MG63 (cell line): ENCODE measurements at places on chromosomes 12 and 14. TPM values are rescaled to one million over a fixed set of nuclear protein-coding genes. Genes with fewer than 3 reads are reported as not detected.
A peak's percentile ranks its signal among the peaks of the same experiment; 100 is the strongest.

Gene NDUFA12
- total RNA-seq, result 167 and 264 TPM in 2 replicates

Gene PPM1A
- total RNA-seq, result 16.0 and 32.5 TPM in 2 replicates

Gene TESPA1
- not detected in 2 replicates for total RNA-seq

Gene MUCL1
- not detected in 2 replicates for total RNA-seq

Gene LHX5
- total RNA-seq, result not detected in 2 replicates

Gene NEUROD4
- not detected in 2 replicates for total RNA-seq

Gene CCDC175
- not detected in 2 replicates for total RNA-seq

Gene TWF1
- total RNA-seq, result 160 and 297 TPM in 2 replicates

Gene STAT6
- total RNA-seq, result 53.6 and 59.7 TPM in 2 replicates

Gene PEX5
- 26.8 and 45.6 TPM in 2 replicates for total RNA-seq

Gene DPF3
- total RNA-seq, result 2.3 and 5.6 TPM in 2 replicates

Gene AKAP3
- not detected in 2 replicates for total RNA-seq

Gene FGD4
- total RNA-seq, result 3.1 and 9.3 TPM in 2 replicates

Gene DCP1B
- 1.5 and 5.1 TPM in 2 replicates for total RNA-seq

Gene RHNO1
- 51.2 and 52.8 TPM in 2 replicates for total RNA-seq

GRCh38 chr12:65093606-65094005 lies 27.5 kb downstream of the WIF1 start:
- no peak for DNase-seq

GRCh38 chr12:130281153-130281799 lies 56.4 kb upstream of the PIWIL1 start:
- DNase-seq, result peak; percentile 3

DNA sequence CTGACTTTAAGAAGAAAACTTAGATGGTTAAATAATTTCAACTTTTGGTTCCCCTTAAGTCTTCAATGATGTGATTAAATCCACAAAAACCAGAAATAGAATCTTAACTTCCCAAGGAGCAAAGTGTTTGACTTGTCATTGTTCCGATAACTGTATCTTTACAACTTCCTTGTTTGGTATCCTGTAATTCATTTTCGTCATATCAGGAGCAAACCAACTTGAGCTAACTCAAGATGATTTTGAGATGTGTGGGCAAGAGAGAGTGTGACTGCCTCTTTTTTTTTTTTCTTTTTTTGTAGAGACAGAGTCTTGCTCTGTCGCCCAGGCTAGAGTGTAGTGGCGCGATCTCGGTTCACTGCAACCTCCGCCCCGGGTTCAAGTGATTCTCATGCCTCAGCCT lies 25.3 kb downstream of the DRAM1 start:
- no peak for DNase-seq

GRCh38 chr14:97970222-97970621 lies 1173.0 kb downstream of the VRK1 start:
- DNase-seq, result no peak

- no peak for DNase-seq
These were observed 268.2 kb downstream of the SNAPC1 start for GRCh38 chr14:62030387-62030786.

DNA sequence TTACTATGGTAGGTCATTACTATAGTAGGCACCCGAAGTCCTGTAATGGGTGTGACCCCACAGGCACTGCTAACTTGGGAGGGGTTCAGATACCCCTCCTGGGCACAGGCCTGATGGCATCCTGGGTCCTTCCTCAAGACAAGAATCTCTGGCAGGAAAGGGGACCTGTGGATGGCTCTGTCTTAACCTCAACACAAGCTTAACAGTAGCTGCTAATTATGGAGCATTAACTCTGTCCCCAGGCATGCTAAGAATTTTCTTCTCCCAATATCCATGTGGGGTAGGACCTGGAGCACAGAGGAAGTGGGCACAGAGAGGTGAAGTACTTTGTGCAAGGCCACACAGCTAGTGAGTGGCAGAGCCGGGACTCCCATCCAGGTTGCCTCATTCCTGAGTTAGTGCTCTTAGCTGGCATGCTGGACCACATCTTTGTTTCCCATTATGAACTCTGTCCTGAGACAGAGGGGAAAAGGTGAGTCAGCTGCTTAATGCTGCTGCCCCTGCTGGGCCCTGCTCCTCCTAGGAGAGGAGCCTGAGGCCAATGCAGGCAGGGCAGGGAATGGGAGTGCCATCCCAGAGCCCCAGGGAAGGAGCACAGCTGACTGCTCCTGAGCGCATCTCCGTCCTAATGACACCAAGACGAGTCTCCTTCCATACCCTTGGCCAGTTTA lies 32.1 kb downstream of the GALNT16 start:
- peak; percentile 55 for DNase-seq

DNA sequence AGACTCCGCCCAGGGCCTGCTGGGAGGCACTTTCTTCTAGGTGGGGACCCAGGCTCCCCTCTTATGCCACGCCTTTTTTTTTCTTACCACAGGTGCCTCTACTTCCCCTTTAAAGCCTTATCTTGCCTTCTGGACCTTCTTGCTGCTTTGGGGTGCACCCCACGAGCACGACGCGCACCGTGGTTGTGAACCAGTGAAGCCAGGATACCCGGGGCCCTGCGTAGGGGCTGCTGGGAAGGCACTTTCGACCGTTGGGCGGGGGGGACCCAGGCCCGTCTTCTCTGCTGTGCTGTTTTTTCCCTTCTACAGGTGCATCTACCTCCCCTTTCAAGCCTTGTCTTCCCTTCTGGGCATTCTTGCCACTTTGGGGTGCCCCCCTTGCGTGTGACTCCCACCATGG lies 305.4 kb downstream of the ALG10 start:
- no peak for DNase-seq

GRCh38 chr14:37232907-37233481 lies 35.3 kb downstream of the MIPOL1 start:
- DNase-seq, result no peak

DNA sequence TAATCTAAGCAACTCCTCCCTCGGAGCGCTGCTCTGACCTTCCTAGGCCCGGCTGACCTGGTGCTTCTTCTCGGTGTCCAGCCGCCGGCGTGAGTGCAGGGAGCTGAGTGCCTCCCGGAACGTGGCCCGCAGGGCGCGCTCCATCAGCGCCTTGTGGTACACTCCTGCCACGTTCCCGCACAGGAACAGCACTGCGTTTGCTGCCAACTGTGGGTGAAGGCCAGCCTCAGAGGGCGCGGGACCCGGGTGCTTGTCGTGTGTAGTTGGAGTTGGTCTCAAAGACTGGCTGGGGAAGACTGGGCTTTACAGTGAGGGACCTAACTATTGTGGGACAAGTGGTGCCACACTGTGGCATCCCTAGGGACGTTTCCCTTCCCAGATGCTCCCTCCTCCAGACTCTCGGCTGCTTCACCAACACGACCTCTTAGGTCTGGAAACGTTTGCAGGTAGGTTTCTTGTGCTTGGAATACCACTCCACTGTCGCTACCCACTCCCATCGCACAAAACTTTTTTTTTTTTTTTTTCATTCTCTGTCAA lies 3.1 kb downstream of the ADCY4 start:
- no peak for DNase-seq

DNA sequence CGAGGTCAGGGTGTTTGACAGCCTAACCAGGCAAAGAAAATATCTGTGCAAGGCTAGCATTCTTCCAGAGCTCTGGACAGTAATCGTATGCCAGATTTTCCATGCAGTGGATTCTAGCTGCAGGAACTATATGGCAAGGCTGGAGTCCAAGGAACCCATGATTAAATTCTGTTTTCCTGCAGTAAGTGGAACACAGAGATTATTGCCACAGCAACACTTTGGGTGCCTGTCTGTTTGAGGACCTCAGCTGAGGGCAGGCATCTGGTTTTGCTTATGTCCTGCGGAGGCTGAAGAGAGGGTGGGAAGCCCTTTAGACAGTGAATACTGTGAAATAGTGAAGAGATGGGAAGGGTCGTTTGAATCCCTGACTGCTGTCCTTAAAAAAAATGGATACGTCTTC lies 104.4 kb downstream of the DAD1 start:
- no peak for DNase-seq

DNA sequence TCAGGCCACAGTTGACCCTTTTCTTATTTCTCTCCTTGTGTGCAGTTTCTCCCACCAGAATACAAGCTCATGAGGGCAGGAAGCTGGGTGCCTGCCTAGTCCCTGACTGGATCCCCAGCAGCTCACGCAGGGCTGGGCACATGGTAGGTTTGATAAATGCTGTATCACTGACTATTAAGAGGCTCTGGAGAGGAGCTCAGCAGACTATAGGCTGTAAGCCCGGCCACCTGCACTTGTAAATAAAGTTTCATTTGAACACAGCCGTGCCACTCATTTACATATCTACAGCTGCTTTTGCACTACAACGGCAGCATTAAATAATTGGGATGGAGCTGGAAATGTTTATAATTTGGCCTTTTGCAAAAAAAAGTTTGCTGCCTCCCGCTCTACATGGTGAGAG lies 32.0 kb downstream of the CHGA start:
- no peak for DNase-seq

DNA sequence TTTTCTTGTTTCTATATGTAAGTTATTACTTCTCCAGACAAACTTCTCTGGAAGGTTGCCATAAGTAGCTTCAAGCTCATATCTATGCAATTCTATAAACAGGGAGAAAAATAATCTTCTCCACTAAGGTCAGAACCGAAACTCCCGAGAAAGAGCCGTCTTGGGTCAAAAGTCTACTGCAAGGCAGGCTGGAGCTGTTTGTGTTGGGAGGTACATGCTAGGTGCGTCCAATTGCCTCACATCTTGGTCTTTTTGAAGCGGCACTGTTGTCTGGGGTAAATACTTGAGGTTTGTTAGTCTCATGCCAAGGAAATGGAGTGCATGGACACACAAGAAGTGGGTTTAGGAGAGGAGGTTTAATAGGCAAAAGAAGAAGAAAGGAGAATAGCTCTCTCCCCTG lies 674.7 kb upstream of the TMEM132C start:
- DNase-seq, result no peak

DNA sequence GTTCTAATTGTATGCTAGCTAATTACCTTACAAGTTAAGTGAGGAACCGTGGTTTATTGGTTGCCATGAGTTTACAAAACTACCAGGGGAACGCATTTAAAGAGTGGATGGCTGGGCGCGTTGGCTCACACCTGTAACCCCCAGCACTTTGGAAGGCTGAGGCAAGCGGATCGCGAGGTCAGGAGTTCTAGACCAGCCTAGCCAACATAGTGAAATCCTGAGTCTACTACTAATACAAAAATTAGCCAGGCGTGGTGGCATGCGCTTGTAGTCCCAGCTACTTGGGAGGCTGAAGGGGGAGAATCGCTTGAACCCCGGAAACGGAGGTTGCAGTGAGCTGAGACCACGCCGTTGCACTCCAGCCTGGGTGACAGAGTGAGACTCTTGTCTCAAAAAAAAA lies 2.2 kb downstream of the EIF5 start:
- no peak for DNase-seq

- no peak for DNase-seq
These were observed 642 bp upstream of the ACSM4 start for GRCh38 chr12:7303230-7303629.

DNA sequence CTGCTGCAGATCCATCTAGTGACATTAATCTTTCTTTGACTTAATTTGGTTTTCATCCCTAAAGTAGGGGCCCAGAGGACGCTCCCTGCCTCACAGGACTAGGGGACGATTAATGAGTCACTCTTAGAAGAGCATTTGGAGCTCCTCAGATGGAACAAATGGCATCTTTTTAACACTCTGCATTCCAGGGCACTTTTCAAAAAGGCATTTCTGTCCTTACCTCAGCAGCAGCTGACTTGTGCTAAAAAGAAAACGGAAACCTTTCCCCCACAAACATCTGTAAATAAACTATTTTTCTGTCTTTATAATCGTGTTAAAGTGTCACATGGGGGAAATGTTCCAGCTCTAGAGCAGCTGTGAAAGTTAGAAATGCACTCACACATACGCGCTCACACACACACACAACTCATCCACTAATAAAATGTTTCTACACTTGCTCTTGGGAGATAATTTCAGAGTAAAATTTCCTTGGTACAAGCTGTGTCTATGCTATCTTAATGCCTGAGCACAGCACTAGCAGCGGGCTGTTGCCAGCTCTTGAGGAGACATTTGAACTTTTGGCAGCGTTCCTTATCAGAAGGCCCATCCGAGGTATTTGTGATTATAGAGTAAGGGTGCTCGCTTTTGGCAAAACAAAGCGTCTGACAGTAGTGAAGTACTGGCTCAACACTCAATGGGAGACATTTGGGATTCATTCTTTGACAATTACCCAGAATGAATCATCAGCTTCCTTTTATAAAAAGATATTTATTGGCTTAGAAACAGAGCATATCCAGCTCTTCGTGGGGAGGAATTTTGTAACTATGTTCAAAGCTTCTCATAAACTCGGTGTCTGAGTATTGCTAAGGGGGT lies 141.3 kb downstream of the PLXNC1 start:
- DNase-seq, result peak; percentile 78

- DNase-seq, result no peak
These were observed 43.4 kb upstream of the KCNA1 start for GRCh38 chr12:4866299-4866698.

DNA sequence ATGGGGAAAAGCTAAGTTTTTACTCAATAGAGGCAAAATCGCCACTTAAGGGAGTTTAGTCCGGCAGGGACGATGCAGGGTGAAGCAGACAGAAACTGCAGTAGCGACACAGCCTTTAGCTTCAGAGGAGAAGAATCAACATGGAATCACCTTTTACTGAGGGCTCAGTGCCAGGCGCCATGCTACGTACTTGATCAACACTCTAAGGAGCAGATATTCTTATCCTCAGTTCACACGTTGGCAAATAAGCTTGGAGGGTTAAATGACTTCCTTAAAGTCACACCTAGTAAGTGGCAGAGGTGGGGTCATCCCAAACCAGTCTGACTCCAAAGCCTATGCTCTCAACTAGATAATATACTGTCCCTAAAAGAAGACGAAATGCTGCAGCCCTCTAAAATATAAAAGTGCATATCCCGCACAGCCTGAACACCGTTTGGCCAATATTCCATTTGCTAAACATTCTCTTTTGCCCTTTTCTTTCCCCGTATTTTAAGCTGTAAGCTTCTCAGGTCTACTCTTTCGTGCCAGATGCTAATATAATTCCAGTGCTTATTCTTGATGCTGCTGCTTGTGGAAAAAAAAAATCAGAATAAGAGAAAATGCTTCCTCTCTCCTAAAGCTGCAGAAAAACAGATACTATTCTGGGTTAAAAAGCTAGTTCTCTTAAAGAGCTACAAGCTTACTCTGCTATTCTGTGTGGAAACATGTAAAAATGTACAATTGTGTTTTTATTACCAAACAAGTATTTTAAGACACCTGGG lies 10.9 kb downstream of the CCDC92 start:
- DNase-seq, result no peak

- DNase-seq, result no peak
These were observed 1.8 kb upstream of the MED6 start for GRCh38 chr14:70602254-70602653.

DNA sequence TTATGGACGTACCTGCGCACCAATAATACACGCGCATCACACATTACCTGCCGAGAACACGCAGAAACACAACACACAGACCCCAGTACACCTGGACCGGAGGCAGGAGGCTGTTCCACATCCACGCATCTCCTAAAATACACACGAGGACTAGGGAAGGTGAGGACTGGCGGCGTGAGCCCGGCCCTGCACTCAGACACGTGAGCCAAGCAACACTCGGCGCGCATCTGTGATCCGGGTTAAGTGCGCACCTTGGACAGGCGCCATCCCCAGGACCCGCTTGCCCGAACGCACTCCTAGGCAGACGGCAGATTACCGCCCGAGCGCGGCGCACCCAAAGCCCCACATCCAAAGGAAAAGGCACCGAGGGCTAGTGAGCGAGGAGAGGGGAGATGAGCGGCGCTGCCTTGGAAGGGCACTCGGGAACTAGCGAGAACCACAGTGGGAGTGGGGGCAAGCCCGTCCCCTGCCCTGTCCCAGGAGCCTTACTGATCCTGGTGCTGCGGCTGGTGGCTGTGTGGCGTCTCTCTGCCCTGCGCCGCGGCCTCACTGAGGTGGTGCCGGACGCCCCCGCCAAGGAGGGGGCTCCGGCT lies 417 bp downstream of the GLS2 start:
- DNase-seq, result peak; percentile 11
